Stromal cell of bone marrow (primary cell): ENCODE measurements at places on chromosomes 7 and 10.

- DNase-seq, result no peak
Measured at GRCh38 chr7:2775376-2775775, 68.7 kb downstream of the GNA12 start.

GRCh38 chr10:83582407-83583095 is 556.8 kb upstream of the GHITM start:
- no peak for DNase-seq

- no peak for DNase-seq
Measured at GRCh38 chr10:4008676-4009382, 223.8 kb upstream of the KLF6 start.

DNA sequence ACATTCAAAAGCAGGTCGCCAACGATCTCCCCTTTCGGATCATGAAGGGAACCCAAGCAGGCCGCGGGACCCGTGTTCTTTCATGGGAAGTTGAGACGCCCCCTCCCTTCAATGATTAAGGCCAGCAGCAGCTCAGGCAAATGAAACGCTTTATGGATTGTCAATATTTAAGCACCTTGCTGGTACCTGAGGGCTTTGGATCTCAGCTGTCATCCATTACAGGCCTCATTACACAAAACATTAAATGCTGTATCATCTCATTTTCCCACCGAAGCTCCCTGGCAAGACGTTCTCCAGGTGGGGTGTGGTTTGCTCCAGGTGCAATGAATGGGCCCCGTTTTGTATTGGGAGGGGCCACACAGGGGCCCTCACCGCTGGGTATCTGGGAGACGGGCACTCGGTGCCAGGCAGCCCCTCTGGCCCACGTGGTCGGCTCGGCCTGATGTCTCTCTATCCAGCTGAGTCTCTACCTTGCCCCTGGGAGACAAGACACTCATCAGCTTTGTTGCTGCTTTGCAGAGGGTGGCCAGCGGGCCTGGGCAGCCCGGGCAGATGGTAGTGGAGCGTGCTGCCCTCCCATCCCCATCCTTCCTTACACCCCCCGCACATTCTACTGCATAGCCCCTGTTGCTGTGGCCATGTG is 456.1 kb upstream of the FOXK1 start:
- no peak for DNase-seq

DNA sequence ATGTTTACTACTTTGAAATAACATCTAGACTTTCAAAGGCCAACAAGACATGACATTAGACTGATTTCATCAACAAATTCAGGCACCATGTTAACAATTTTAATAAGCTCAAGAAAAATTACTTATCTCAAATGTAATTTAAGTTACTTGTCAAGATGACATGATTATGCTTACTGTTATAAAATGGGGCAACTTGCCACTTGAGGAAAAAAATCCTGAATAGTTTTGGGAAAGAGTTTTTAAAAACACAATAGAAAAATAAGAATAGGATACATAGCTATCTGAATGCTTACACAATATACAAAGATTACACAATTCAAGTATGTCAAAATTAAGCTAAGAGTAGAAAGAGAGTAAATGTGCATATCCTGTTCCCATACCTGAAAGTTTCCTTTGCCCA is 85.4 kb downstream of the RNF32 start:
- no peak for DNase-seq

DNA sequence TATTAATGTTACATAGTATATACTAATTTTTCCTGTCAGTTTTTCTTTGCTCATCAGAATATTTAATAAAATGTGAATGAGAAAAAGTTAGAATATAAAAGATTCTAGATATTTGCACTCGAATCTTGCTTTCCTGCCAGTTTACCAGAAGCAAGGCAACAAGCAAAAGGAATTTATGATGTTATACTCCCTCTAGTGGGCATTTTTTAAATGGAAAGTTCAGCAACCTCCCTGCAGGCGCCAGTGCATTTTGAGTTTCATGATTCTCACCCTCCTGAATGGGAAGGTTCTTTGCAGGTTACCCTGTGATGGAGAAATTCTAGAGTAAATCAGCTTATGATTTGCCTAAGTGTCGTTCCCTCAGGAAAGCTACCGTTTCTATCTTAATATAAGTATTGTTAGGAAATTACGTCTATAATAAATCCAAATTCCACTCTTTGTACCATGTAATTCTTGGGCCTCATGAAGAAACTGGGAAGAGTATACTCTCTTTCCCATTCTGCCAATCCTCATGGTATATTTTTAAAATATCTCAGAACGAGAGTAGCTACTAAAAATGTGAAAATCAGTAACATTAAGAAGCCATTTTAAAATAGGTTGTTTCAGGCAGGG is 350.0 kb downstream of the CRPPA start:
- DNase-seq, result peak; percentile 62

- no peak for DNase-seq
Measured at GRCh38 chr7:50085344-50085743, 7.7 kb downstream of the ZPBP start.

DNA sequence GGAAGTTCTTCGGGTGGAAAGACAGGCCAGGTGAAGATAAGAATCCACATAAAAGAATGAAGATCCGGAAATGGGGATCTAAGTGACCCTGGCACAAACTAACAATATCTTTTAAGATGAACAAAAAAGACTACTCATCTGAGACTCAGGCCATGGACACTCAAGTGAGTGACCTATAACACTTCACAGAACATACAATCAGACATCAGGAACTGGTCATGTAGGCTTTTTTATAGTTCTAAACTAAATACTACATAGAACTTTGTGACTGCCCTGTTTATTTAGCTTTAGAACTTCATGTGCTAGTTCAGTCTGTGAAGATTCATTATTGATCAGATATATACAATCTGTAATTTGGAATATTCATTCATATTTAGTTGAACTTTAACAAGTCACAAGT is 52.8 kb downstream of the MMRN2 start:
- DNase-seq, result no peak

DNA sequence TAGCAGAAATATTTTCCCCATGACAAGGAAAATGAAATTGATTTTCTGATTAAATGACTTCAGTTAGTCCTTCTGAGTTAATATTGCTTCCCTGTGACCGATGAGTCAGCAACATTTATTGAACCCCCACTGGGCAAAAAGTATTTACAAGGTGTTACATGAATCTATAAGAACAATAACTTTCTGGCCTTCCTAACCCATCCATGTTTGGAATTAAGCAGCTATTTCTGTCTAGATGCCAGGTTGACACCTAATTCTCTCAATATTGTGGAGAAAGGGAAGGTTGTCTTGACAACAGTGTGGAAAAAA is 112.9 kb upstream of the JAZF1 start:
- DNase-seq, result no peak

- no peak for DNase-seq
Measured at GRCh38 chr7:100584054-100584682, 1.8 kb downstream of the LRCH4 start.

DNA sequence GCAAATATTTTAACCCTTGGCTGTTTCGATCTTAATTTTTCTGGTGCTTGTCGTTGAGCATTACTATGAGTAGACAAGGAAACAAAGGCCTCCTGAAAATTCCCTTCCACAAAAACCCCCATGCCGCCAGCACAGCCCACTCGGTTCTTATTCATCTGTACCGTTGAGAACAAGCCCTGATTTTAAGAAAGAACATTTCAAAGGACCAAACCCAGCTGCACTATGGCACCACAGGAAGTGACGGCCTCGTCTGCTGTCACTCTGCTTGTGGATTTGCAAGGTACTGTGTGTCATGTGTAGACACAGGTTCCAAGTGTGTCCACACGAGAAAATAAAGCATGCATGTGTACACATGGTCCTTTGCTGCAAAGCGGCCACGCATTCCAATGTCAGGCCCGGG is 285.2 kb downstream of the DNAJB6 start:
- DNase-seq, result no peak

GRCh38 chr7:140267381-140268226 is 90.8 kb upstream of the KDM7A start:
- no peak for DNase-seq

- DNase-seq, result no peak
Measured at GRCh38 chr7:28793381-28794085, 164.6 kb downstream of the TRIL start.

- DNase-seq, result no peak
Measured at GRCh38 chr10:78656417-78657162, 412.2 kb upstream of the ZMIZ1 start.

GRCh38 chr7:111147708-111148533 is 57.0 kb downstream of the LRRN3 start:
- DNase-seq, result no peak

- DNase-seq, result no peak
Measured at GRCh38 chr7:69250958-69251357, 347.3 kb upstream of the AUTS2 start.

DNA sequence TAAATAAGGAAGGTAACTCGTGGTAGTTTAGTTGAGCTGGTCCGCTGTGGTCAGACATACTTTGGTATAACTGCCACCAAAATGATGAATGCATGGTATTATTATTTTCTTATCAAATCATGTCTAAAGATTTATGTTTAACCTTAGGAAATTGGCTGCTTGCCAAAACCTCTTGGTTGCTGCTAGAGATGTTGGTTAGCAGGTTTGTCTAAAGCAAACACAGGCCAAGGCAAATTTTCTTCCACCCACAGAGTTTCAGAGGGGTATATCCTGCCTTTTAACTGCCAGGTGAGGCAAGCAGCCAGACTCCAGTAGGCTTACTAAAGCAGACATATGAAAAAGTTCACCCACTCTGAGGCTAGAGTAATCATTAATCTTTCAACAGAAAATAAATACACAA is 101.4 kb downstream of the SEMA3E start:
- DNase-seq, result no peak
